ENCODE measurements at places on chromosomes 7 and 10.

DNA sequence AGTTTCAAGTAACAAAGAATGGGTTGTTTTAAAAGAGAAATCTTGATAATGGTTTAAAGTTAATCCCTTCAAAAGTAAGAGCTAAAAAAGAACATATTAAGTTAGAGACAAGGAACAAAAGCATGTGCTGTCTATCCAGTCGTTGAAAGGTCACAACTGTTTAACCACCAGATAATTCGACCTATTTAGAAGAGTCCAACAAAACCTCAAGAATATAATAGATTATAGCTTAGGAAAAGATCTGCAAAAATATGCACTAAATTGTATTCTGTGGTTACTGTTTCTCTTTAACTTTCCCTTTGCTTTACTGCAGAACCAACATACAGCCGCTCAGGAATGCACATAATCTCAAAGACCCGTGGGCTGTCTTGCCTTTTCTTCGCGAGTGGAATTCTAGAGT, 74.9 kb downstream of the PCGF5 start:
- no peak for DNase-seq

GRCh38 chr7:115631782-115632181, 398.8 kb downstream of the TFEC start:
- no peak for DNase-seq

DNA sequence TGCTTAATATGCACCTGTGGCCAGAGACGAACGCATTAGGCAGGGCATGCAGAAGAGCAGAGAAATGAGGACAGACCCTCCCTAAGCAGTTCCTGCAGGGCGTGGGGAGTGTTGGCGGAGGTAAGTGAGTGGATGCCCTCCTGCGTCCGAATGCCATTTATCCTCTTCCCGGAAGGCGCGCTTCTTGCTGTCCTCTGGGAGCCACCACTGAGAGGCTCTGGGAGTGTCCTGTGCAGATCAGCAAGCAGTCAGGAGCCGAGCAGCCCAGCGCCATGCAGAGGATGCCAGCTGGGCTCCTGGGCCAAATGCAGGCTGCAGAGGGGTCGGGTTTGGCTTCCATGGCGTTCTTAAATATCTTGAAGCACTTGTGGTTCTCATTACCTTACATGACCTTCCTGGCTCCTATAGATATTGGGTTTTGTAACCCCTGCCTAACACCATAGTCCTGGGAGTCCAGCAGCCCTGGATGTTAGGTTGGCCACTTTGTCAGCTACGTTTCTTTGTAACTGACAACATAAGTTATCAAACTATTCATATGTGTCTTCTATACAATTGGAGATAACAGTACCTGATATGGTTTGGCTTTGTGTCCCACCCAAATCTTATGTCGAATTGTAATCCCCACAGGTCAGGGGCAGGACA, 30.0 kb upstream of the SLIT1 start:
- DNase-seq = no peak

- DNase-seq = no peak
Measured at GRCh38 chr7:108335269-108335918, 120.8 kb downstream of the NRCAM start.

DNA sequence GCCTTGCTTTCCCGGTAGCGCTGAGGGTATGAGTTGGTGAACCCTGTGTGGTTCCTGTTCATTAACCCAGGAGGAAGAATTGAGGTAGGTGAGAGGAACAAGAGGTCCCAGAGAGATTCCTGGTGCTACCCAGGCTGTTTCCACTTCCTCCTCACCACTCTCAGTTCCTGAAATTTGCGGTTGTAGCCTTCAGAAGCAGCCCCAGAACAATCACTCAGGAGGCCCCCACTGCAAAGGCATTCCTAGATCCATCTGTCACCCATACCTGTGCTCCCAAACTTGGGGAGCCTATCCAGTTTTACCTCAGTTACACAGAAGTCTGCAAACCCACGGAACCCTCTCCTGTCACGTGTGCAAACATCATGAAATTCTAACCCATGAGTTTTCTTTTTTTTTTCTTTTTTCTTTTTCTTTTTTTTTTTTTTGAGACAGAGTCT, 9.0 kb upstream of the PIP4K2A start:
- DNase-seq = no peak

- DNase-seq = no peak
Measured at GRCh38 chr10:110364531-110364937, 59.8 kb upstream of the SMNDC1 start.

DNA sequence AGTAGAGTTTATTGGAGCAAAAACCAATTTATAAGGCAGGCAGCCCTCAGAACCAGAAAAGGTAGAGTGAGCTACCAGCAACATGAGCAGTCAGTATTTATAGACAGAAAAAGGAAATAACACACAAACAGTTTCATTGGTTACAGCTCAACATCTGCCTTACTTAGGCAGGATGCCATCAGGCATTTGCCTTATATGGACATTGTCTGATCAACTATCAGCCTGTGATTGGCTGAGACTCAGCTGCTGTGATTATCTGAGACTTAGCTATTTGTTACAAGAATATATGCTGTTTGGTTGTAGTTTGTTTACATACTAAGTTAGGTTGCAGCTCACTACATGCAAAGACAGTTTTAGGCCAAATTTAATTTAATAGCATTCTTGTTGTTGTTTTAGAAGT, 60.4 kb upstream of the CDK1 start:
- DNase-seq = no peak

GRCh38 chr7:83976302-83976701, 218.3 kb downstream of the SEMA3A start:
- peak; percentile 3 for DNase-seq

DNA sequence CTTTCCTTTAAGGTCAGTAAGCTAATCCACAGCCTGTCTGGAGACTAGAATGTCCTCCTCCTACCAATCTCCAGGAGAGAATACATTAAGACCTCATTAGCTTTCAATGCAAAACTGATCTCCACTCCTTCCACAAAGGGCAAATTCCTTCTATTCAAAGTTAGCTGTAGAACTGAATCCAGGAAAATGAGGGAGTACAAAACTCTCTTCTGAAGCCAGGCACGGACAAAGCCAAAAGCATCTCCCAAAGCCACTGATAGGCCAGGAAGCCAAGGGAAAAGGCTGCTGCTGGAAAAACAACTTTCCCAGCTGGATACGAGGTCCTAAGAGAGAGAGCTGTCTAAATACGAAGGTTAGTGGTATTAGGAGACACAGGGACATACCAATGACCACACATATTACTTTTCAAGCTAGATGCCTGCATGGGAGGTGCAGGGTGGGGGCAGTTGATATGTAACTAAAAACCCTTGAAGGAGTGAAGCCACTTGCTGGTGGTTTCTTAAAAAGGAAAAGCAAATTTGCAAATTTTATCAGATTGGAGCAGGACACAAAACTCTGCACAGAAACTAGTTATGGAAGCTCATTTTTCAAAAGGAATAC, 43.6 kb downstream of the MKX start:
- no peak for DNase-seq

GRCh38 chr10:116722736-116723427, 19.5 kb downstream of the HSPA12A start:
- DNase-seq = no peak

DNA sequence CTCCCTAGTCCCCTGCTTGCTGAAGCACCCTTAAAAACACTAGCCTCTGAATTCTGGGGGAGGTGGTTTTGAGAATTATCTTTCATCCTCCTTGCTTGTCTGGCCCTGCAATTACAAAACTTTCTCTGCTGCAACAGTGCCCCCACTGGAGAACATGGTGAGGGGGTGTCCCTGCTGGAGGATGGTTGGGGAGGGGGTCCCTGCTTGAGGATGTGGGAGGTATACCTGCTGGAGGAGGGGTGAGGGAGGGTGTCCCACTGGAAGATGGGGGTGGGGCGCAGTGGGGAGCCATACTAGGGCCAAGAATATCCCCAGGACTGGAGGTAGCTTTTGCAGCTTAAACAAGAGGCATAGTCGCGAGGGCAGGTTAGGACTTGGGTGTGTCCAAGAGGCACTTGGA, 3.2 kb upstream of the POLM start:
- no peak for DNase-seq

DNA sequence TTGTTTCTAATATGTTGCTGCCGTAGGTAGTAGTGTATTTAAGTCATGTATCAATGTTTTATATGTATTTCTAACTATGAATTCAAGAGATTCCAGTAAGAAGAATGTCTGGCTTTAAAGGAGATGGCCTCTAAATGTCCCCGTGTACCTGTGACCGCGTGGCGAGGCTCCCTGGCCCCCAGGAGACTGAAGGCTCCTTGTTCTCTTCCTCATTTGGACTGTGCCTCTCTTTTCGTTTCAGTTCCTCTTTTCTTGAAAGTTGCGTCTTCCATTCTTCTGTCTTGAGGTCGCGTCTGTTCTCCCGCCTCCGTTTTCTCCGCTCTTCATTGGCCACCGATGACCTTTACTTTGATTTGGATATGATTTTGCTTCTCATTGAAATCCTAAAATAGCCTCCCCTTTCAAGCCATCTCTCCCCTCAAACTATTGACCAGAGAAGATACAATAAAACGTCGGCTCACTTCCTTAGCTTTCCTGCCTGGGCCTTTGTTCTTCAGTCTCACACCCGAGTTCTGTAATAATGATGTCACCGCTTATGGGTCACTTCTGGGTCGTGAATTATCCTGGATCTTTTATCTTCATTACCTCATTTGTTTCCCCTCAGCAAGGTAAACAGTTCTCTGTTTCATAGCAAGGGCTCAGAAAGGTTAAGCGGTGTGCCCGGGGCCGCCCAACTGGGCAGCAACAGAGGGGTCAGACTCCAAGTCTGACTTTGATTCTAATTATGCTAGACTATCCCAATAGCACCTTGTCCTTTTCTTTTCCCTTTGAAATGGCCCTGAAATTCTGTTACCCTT, 28.7 kb downstream of the WIPI2 start:
- DNase-seq = no peak

- no peak for DNase-seq
Measured at GRCh38 chr7:155278921-155279320, 18.8 kb upstream of the INSIG1 start.

- no peak for DNase-seq
Measured at GRCh38 chr10:24132741-24133140, 76.2 kb upstream of the KIAA1217 start.
